ENCODE measurements at places on chromosomes 2 and 18.

- DNase-seq: no peak
Measured at GRCh38 chr2:71361631-71362030, 30.0 kb downstream of the ZNF638 start.

- DNase-seq: no peak
Measured at GRCh38 chr18:74840492-74841167, 243.0 kb downstream of the ZNF407 start.

- DNase-seq: no peak
Measured at GRCh38 chr2:212007972-212008371, 530.6 kb downstream of the ERBB4 start.

DNA sequence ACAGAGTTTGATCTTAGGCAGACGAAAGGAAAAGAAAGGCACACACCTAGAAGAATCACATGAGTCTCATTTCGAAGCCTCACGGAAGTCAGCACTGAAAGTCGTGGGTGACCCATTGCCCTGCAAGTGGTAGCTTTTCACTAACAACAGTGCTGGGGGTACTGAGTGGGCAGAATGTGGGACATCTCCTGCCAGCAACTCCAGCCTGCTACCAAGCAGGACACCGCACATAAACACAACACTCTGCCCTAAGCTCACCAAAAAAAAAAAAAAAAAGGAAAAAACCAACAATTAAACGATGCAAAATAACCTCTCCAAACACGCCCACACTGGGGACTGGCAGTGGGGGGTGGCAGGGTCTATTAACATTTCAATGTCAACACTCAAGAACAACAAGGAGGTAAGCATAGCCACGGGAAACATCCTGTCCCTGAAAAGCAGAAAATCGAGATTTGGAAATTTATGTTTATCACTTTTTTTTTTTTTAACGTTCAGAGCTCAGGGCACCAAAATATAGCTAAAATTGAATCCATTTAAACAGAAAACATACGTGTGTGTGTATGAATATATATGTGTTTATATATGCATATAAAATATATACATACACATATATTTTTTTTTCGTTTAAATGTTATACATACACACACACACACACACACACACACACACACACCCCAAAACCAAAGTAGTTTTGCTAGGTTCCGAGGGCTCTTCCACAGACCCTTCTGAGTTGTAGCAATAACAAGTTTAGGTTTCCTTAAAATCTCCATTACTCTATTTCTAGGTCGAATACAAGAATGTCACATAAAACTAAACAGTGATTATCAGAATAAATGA is 2.2 kb downstream of the INO80D start:
- DNase-seq: no peak

- no peak for DNase-seq
Measured at GRCh38 chr18:54217624-54218023, 6.8 kb downstream of the MBD2 start.

DNA sequence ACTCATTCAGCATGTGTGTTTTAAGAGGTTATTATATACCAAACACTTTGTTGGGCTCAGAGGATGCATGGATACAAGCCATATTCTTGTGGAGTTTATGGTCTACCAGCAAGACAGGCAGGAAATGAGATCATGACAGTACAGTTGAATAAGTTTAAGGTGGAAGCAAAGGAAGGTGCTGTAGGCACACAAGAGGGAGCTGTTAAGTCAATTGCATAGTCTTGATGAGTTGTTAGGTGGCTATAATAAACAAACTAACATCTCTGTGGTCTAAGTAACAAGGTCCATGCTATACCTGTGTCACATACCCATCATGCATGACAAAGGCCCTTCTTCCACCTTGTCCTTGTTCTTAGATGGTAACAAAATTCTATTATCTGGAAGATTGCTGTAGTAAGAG is 538.3 kb downstream of the CNTNAP5 start:
- no peak for DNase-seq

GRCh38 chr18:48455555-48456478 is 46.6 kb upstream of the ZBTB7C start:
- DNase-seq: no peak

GRCh38 chr2:203543898-203544328 is 8.8 kb upstream of the RAPH1 start:
- no peak for DNase-seq

DNA sequence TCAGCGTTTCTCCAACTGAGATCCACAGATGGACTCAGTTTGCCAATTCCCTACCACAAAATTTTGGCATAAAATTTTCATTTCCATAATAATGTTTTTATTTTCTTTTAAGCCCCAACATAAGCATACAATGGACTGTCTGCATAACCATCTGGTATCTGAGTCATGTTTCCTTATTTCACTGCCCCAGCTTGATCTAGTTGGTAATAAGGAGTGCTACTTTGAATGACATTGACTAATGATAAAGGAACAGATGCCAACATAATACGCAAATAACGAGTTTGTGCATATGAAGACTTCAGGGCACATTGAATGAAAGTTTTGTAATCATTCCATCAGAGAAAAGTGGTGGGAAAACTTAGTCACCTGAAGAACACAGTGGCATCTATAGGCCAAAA is 8.8 kb upstream of the MBD2 start:
- DNase-seq: no peak

- no peak for DNase-seq
Measured at GRCh38 chr2:13009027-13009642, 292.4 kb downstream of the TRIB2 start.

DNA sequence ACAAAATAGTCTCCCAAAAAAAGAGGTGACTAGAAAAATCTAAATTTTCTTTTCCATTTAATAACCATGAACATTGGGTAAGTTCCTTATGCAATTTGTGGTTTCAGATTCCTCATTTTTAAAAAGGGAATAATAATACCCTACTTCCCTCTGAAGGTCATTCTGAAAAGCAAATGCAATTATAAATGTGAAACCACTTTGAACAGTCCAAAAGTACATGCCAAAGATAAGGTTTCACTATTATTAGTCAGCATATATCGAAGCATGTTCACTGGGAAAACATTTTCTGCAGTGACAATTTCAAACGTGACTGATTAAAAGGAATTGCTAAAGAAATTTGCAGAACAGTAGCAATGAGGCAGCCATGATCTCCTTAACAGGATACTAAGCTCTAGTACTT is 100.1 kb upstream of the RNF152 start:
- DNase-seq: no peak

DNA sequence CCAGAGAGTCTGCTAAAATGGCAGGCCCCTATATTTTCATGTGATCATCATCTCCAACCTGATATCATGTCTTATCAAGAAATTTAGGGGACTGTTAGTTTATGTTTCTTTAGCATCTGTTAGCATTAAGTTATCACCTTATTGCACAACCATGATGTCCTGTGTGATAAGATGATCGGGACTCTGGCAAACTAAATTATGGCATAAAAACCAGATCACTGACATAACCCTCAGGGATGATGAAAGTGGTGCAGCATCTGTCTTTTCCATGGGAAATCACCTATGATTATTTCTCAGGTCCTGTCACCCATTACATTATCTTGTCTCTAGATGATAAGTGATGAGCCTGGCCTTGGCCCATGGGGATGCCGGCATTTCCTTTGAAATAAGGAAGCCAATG is 458.6 kb upstream of the DCC start:
- no peak for DNase-seq

DNA sequence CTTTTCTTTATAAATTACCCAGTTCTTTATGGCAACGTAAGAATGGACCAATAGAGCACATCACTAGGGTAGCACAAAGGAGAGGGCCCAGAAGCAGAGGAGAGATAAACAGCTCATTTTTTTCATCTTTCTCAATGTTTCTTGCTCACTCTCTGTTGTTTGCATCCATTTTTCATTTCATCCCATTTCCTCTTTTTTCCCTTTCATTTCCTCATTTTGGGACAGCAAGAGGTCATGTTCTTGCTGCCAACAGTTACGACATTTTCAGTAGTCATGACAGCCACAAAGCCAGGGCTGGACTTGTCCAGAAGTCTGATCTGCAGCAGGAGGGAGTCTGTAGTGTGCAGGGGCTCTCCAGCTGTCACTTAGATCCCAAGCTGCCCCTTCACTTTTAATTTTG is 52.7 kb upstream of the CYP1B1 start:
- DNase-seq: no peak

DNA sequence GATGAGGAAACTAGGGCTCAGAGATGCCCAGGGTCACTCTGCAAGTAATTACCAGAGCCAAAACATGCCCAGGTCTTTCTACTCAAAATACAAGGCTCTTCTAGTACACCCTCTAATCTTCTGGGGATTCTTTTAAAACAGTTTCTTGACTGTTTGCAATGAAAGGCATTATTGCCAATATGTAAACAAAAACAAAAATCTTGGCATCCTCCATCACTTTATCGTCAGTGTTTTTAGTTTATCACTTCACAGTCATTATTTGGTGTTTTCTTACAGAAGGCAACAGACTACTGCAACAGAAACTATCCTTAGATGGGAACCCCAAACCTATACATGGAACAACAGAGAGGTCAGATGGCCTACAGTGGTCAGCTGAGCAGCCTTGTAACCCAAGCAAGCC is 71.0 kb downstream of the KCTD18 start:
- no peak for DNase-seq

DNA sequence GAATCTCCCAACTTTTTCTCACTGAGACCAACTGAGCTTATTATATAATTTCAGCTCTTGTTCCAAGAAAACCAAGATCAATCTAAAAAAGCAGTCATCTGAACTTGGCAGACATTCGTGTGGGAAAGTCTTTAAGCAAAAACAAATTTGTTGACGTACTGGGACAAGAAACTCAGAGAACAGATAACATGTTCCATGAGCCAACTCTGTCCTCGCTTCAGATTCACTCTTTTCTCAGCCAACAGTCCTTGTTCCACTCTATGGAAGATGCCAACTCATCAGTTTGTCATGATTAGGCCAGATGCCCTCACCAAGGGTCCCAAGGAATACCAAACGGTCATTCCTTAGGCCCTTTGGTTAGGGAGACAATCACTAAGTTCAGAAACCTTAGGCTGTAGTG is 224.2 kb upstream of the CTAGE1 start:
- DNase-seq: no peak
